ENCODE measurements at places on chromosomes 3 and 15.
A peak's percentile ranks its signal among the peaks of the same experiment; 100 is the strongest.

DNA sequence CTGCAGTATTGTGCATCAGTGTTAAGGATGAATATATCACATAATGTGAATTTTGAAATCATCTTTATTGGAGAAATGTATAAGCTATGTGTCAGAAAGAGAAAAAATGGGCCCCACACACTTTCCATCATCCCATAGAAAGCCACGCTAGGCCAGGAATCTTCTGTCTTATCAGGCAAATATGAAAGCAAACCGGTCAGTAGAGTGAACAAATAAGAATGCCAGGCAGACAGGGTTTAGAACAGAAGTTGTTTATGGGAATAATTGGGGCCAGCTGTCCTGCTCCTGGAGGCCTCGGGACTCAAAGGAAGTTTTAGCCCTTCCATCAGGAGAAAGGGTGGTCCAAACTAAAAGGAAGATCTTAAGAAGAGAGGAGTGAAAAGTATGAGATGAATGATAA, 39.5 kb downstream of the ZNF280D start:
- no peak for ATAC-seq

DNA sequence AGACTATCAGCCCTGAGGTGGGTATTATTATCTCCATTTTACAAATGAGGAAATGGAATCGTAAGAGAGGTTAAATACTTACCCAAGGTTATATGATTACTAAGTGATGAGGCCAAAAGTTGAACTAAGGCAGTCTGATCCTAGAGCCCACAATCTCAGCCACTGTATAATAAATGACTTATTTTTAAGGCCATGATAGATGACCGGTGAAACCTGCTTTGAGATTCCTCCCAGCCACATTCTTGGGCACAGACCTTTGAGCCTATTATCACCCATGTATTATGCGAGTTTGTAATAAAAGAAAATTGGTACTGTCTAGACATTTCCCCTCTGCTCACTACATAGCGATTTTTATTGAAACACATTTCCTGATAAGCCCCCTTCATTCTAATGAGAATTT, 37.4 kb downstream of the POLQ start:
- ATAC-seq, result no peak

- peak; percentile 99 for ATAC-seq
These were observed 238.4 kb upstream of the MDFIC2 start for GRCh38 chr3:70550723-70551319.

- ATAC-seq, result no peak
These were observed 890.8 kb downstream of the NAALADL2 start for GRCh38 chr3:175749981-175750380.

GRCh38 chr3:46713050-46713897, 4.4 kb downstream of the PRSS50 start:
- no peak for ATAC-seq

GRCh38 chr3:195259475-195260279, 11.3 kb downstream of the XXYLT1 start:
- peak; percentile 86 for ATAC-seq

GRCh38 chr3:194489736-194490612, 3.2 kb upstream of the ATP13A3 start:
- ATAC-seq, result no peak

- peak; percentile 63 for ATAC-seq
These were observed 18.3 kb upstream of the PKM start for GRCh38 chr15:72249142-72249810.

GRCh38 chr3:106157411-106157810, 288.6 kb upstream of the CBLB start:
- no peak for ATAC-seq

- no peak for ATAC-seq
These were observed 1.4 kb upstream of the ZNF710 start for GRCh38 chr15:89999676-90000185.

- no peak for ATAC-seq
These were observed 5.0 kb downstream of the NR2F2 start for GRCh38 chr15:96335411-96336024.

Data from SK-N-SH treated with all-trans-retinoic acid at 6 μM for 48 hours (cell line).